ENCODE measurements at places on chromosomes 6 and 20. TPM values are rescaled to one million over a fixed set of nuclear protein-coding genes. Genes with fewer than 3 reads are reported as not detected.
A peak's percentile ranks its signal among the peaks of the same experiment; 100 is the strongest.

GRCh38 chr20:24785141-24786110 lies 163.6 kb upstream of the CST7 start:
- peaks cover 2% of the 10 kb centered on the region for H3K27me3 ChIP-seq
- H3K4me3 ChIP-seq: no peak overlapping the region
- no peak overlapping the region for H3K27ac ChIP-seq
- no peaks in the 10 kb centered on the region for H3K4me1 ChIP-seq
- no peak for DNase-seq

GRCh38 chr6:143410859-143411270 lies 39.6 kb downstream of the ADAT2 start:
- H3K27me3 ChIP-seq: no peaks in the 10 kb centered on the region
- no peak overlapping the region for H3K27ac ChIP-seq
- H3K36me3 ChIP-seq: peaks cover 2% of the 10 kb centered on the region
- no peak overlapping the region for H3K4me3 ChIP-seq
- DNase-seq: no peak

FBXL4 gene
- total RNA-seq: 13.9 TPM

OR12D1 gene
- not detected for total RNA-seq

IFNGR1 gene
- 26.2 TPM for total RNA-seq

DNA sequence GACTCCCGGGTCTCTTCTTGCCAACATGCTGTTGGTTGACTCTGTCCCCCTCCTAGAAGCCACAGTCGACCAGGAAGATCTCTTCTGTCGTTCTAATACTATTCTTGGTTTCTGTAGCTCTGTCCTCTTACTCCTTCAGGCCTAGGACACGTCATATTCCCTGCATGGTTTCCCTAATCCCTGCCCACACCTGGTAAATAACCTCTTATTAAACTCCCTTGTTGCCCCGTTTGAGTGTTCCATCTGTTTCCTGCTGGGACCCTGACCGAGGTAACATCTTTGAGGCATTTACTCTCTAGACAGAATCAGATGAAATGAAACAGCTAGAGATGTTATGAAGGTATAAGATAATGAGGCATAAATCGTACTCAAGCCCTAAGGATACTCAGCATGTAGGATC lies 68.1 kb downstream of the PLCB4 start:
- H3K4me1 ChIP-seq: no peaks in the 10 kb centered on the region
- H3K36me3 ChIP-seq: no peaks in the 10 kb centered on the region
- no peak for DNase-seq
- no peak overlapping the region for H3K27ac ChIP-seq

RNF39 gene
- total RNA-seq: not detected

C6orf47 gene
- total RNA-seq: 19.3 TPM

EEF1A2 gene
- 1.4 TPM for total RNA-seq

SPATA25 gene
- total RNA-seq: 1.1 TPM

- no peak overlapping the region for H3K27ac ChIP-seq
- peaks cover 1% of the 10 kb centered on the region for H3K4me1 ChIP-seq
- no peak for DNase-seq
- H3K27me3 ChIP-seq: peaks cover 20% of the 10 kb centered on the region
Measured at GRCh38 chr6:27591699-27592480, 119.0 kb upstream of the ZNF184 start.

DNA sequence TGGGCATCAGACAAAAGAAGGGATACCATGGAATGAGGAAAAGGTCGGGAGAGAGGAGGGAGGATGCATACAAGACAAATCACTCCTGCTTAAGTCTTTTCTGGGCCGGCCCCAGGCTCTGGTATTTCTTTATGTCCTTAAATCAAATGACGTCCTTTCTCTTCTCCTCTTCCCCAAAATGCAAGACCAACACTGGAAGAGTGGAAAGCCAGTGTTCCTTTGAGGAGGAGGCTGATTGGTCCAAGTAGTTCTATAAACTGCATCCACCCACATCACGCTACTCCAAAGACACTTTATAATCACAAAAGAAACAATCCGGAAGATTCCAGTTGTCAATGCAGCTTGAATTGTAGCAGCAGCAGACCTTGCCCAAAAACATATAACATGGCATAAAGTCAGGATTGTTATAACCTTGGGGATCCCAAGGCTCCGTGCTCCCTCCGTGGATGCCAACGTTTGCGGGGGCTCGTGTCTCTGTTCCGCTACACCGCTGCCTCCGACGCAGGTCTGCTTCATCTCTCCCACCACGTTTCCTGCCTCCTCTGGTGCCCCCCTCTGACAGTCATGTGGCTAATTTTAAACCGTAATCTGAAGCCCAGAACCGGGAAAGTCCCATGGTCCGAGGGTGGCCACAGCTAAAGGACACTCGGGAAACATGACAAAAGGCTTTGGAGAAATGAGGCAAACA lies 47.1 kb downstream of the MCUR1 start:
- peak overlapping the region; percentile 42 for H3K4me3 ChIP-seq
- DNase-seq: no peak
- no peaks in the 10 kb centered on the region for H3K27me3 ChIP-seq

GGT7 gene
- 13.3 TPM for total RNA-seq

DNA sequence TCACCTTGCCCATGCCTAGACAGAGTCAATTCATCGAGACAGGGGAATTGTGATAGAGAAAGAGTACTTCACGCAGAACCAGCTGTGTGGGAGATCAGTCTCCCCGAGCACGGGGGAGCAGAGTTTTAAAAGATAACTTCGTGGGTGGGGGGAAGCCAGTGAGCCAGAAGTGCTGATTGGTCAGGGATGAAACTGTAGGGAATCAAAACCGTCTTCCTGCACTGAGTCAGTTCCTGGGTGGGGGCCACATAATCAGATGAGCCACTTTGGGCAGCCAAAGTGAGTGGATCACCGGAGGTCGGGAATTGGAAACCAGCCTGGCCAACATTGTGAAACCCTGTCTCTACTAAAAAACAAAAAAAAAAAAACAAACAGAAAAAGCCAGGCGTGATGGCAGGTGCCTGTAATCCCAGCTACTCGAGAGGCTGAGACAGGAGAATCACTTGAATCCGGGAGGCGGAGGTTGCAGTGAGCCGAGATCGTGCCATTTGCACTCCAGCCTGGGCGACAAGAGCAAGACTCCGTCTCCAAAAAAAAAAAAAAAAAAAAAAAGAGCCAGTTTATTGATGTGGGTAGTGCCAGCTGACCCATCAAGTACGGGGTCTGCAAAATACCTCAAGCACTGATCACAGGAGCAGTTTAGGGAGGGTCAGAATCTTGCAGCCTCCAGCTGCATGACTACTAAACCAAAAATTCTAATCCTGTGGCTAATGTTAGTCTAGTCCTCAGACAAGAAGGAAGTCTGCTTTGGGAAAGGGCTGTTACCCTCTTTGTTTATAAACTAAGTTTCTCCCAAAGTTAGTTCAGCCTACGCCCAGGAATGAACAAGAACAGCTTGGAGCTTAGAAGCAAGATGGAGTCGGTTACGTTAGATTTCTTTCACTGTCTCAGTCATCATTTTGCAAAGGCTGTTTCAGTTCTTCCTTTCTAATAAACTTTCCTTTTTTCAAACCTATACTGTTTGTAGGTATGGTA lies 3.9 kb upstream of the TRIM39 start:
- DNase-seq: no peak
- H3K36me3 ChIP-seq: peaks cover 53% of the 10 kb centered on the region
- peaks cover 66% of the 10 kb centered on the region for H3K4me1 ChIP-seq
- H3K4me3 ChIP-seq: peak overlapping the region; percentile 15

DNA sequence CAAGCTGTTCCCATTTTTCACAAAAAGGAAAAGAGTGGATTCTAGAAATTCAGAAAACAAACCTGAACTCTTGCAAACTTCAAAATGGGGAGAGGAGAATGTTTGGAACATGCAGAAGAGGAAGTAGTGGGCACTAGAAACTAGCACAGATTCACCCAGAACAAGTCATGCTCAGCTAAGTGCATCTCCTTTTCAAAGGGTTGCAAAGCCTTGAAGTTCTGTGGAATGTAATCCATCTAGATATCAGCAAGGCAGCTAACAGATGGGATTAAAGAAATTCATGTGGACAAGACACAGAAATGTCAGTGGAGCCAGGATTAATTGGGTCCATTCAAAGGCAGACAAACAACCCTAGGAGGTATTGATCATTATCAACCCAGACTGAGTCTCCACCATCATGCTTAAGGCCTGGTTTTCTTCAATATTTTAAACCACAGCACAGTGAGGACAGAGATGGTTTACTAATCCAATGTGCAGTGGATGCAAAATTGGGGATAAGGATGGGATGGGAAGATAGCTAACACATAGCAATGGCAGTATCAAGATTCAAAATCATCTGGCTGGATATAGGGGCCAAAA lies 31.3 kb downstream of the KCNK5 start:
- no peak overlapping the region for H3K4me3 ChIP-seq
- no peak for DNase-seq
- peaks cover 35% of the 10 kb centered on the region for H3K4me1 ChIP-seq
- H3K27me3 ChIP-seq: no peaks in the 10 kb centered on the region
- H3K36me3 ChIP-seq: peaks cover 68% of the 10 kb centered on the region

DNA sequence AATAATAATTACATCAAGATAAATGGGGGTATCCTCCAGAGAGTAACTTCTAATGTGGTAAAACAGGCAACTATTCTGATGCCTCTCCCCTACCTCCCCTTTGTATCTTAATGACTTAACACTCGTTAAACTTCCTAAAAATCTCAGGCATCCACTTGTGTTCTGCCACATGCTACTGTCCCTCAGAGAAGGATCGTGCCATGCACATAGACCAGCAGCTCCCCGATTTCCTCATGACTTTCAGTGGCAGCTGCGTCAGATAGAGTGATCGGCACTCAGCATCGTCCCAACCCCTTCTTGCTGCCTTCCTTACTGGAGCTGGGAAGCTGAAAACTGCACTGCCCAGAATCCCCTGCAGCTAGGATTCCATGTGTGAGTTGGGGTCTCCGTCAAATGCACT lies 32.1 kb downstream of the RIPOR2 start:
- DNase-seq: no peak
- H3K27me3 ChIP-seq: no peaks in the 10 kb centered on the region
- H3K4me1 ChIP-seq: peaks cover 55% of the 10 kb centered on the region
- no peak overlapping the region for H3K27ac ChIP-seq
- peaks cover 71% of the 10 kb centered on the region for H3K36me3 ChIP-seq

DNA sequence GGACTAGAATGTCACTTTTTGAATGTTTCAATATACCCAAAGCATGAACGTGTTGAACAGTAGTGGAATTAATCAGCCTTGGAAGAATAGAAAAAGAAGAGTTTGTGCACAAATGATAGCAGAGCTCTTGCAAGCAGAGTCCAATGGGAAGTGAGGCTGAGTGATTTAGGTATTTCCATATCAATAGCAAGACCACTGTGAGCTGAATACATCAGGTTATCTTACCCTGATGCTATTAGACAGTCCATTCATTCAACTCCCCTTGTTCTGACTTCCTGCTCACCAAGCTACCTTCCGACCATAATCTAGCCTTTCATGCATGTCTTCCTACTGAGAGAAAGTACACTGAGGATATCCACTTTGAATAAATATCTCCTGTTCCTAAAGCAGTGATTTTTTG lies 349.2 kb upstream of the RNF217 start:
- H3K4me3 ChIP-seq: no peak overlapping the region
- H3K4me1 ChIP-seq: no peaks in the 10 kb centered on the region
- DNase-seq: no peak
- no peaks in the 10 kb centered on the region for H3K36me3 ChIP-seq

- no peaks in the 10 kb centered on the region for H3K27me3 ChIP-seq
- DNase-seq: no peak
- H3K4me3 ChIP-seq: no peak overlapping the region
- no peaks in the 10 kb centered on the region for H3K36me3 ChIP-seq
Measured at GRCh38 chr6:116210750-116211425, 43.0 kb downstream of the TSPYL4 start.

- no peak overlapping the region for H3K4me3 ChIP-seq
- H3K4me1 ChIP-seq: no peaks in the 10 kb centered on the region
- H3K27me3 ChIP-seq: no peaks in the 10 kb centered on the region
Measured at GRCh38 chr20:60883496-60883895, 368.6 kb upstream of the CDH4 start.

GRCh38 chr20:32506721-32507120 lies 78.4 kb downstream of the NOL4L start:
- DNase-seq: no peak
- no peak overlapping the region for H3K27ac ChIP-seq
- H3K36me3 ChIP-seq: peaks cover 15% of the 10 kb centered on the region

DNA sequence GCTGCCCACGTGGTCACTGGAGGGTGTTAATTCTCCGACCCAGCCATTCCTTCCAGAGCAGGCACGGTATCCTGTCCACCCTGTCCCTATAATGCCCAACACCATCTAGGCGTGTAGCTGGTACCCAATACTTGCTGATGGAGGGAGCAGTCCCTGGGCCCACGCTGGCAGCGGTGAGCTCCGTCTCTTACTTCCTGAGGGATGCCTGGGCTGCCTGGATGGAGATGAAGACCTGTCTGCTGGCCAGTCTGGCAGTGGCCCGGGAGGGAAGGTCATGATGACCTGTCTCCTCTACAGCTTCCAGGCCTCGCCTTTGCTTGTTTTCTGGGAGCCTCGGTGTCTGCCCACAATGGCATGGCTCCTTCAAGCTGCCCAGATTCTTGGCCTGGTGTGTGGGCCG lies 297.9 kb upstream of the SUPT3H start:
- H3K27ac ChIP-seq: no peak overlapping the region
- H3K4me3 ChIP-seq: no peak overlapping the region
- peaks cover 29% of the 10 kb centered on the region for H3K4me1 ChIP-seq
- DNase-seq: no peak

DNA sequence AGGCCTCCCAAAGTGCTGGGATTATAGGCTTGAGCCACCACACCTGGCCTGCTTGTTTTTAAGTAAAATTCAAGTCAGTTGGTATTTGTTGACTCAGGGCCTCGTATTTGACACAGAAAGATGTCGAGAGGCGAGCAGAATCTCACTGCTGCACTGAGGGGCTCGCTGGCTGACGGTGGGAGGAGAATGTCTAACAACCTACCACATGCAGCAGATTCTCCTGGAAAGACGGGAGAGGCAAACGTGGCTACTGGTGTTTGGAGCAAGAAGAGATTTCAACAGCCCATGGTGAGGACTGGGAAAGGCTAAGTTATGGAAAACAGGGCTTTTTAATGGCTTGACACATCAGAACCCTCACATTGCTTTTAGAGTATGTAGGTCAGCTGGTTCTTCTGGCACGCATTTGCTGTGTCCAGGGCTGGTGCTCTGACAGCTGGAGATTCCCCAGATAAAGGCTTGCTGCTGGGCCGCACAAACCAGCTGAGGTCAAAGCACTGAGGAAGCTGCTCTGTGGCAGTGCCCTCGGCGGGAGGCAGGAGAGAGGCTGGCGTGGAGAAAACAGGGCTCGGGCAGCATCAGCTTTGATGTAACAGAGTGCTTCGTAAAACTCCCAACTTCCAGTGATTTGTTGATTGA lies 84.2 kb upstream of the FRMD1 start:
- no peak overlapping the region for H3K4me3 ChIP-seq
- DNase-seq: no peak

DNA sequence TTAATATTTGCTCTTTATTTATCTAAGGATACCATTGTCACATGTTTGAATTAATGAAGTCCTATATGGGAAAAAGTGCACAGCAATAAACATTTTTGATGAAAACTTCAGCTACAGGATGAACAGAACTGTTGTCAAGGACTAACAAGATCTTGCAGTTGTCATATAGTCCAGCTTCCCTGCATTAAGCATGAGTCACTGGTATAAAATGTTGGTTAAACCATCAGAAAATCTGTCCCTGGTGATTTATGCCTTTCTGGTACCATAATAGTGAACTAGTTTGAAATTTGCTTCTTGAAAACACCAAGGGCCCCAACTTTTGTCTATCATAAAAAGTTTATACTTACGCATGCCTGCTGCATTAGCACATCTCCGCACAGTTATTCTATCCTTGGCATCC lies 60.4 kb upstream of the RSPO3 start:
- no peaks in the 10 kb centered on the region for H3K4me1 ChIP-seq
- H3K4me3 ChIP-seq: no peak overlapping the region
- H3K36me3 ChIP-seq: no peaks in the 10 kb centered on the region
- no peaks in the 10 kb centered on the region for H3K27me3 ChIP-seq
- H3K27ac ChIP-seq: no peak overlapping the region

- DNase-seq: no peak
- H3K27me3 ChIP-seq: peaks cover 39% of the 10 kb centered on the region
- H3K36me3 ChIP-seq: no peaks in the 10 kb centered on the region
- no peak overlapping the region for H3K27ac ChIP-seq
- H3K4me3 ChIP-seq: no peak overlapping the region
Measured at GRCh38 chr6:150573041-150573681, 26.5 kb upstream of the PLEKHG1 start.

All from activated T-helper 2 cell treated with anti-CD3 and anti-CD28 coated beads, Interferon-gamma antibody, Interleukin-2, Interleukin-4, amounts not matched to agents 10 μg/mL and 5 μg/mL and 100 μg/mL, durations not matched to agents 14 hours and 24 hours and 36 hours (primary cell).